Aorta (tissue), 5 donors: ENCODE measurements at places on chromosomes 7 and 10. TPM values are rescaled to one million over a fixed set of nuclear protein-coding genes. Genes with fewer than 3 reads are reported as not detected.
A peak's percentile ranks its signal among the peaks of the same experiment; 100 is the strongest.

TNRC18 gene
- total RNA-seq: 132 TPM

GRCh38 chr10:27241010-27241651, 534 bp upstream of the ACBD5 start:
- DNase-seq: peak; percentile 62

GRCh38 chr7:44944821-44945220, 34.0 kb downstream of the MYO1G start:
- DNase-seq: no peak

SEC61G gene
- 90.1 TPM for total RNA-seq

DNA sequence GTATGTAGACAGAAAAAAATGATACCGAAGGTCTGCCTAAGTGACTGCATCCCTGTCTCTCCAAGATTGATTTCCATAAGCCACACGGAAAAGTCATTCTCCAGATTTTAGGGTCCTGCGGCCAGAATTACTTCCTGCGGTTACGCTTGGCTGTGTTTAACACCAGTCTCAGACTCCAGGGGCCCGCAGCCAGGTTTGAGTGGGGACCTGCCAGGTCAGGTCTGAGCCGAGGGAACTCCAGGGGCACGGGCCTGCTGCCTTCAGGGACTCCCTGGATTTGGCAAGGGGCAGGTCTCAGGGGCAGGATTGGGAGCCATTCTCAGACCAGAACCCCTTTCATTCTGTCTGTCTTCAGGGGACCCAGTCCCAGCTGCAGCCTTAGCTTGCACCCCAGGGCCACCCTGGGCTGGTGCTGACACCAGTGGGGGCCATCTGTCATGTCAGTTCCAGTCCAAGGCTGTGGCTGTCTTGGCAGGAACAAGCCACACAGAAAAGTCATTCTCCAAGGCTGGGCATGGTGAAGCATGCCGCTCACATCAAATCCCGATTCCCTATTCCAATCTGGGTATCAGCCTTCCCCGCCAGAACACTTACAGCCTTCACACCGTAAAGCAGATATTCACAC, 39.0 kb downstream of the TMEM120A start:
- no peak for DNase-seq

DNA sequence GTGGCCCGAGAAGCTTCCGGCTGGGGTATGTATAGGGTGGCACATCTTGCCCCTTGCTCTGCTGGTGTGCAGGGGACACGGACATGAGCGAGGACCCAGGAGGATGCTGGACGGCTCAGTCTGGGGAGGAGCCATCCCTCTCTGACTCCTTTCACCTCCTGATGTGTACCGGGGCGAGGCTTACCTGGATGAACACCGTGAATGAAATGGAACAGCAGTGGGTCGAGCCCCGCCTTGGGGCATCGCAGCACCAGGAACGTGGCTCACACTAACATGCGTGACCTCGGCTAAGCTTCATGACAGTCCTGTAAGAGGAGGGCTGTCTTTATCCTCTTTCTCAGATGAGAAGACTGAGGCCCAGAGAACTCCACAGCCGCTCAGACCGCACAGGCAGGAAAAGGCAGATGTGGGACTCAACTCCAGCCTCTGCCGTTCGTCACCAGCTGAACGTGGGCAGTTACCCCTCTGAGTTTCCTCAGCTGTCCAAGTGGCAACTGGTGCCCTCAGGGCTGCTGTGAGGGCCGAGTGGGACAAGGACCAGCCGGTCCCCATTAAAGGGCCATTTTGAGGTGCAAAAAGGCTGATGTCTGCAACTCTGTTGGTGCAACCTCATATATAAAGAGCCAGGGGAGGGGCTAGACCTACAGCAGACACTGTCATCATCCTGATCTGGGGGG, 54.5 kb downstream of the INSIG1 start:
- peak; percentile 61 for DNase-seq

CBX3 gene
- total RNA-seq: 86.6 TPM
